ENCODE measurements at places on chromosomes 5 and 9.

DNA sequence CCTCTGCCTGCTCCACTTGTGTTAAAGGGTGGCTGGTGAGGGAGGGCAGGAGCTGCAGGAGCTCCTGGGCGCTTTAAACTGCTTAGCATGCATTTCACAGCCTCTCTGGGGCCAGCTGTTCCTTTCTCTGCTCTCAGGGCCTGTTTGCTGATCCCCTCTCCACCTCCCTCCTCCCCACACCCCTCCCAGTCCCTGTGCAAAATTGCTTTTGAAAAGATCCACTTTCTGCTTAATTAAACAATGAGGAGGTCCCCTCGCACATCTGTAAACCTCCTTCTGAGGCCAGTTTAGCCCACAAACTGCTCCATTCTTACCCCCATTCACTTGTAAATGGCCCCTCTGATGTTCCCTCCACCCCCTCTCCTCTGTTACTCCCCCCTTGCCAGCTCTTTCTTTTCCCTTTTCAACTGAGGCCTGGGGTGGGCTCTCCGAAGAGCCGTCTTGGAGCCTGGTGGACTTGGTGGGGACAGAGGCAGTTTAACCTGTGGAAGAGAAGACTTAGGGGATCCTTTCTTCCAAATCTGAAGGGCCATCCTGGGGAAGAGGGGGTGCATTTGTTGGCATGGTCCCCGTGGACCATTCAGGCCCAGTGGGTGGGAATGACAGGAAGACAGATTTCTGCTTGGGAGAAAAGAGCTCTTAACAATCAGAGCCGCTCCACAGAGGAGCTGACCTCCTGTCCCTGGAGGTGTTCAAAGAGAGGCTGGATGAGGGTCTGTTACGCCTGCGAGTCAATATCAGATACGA, 12.0 kb downstream of the URM1 start:
- DNase-seq: no peak

GRCh38 chr9:114836769-114837168, 30.9 kb upstream of the TNFSF15 start:
- DNase-seq: no peak

GRCh38 chr9:13705918-13706317, 426.4 kb upstream of the MPDZ start:
- no peak for DNase-seq

GRCh38 chr5:3190930-3191329, 404.7 kb upstream of the IRX1 start:
- no peak for DNase-seq

- no peak for DNase-seq
Measured at GRCh38 chr9:34601937-34602573, 9.8 kb downstream of the RPP25L start.

- no peak for DNase-seq
Measured at GRCh38 chr9:111094433-111094924, 56.2 kb upstream of the LPAR1 start.

- no peak for DNase-seq
Measured at GRCh38 chr5:164951570-164951969, 1446.2 kb downstream of the MAT2B start.

DNA sequence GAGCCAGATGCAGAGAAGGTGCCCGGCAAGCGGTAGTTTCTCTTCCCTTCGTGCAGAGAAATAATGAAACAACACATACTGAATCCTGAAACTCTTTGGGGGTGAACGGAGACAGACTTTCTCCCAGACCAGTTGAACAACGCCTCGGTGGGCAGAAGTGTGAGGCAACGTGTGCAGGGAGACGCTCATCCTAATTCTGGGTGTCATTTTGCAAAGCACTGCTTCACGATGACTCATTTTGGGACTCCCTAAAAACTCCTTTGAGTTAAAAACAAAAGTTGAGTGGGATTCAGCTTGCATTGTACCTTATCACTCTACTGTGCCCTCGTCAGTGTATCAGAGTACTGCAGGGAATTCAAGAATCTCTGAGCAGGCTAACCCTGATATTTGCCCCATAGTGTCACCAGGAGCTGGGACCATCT, 3.5 kb upstream of the NEK6 start:
- no peak for DNase-seq

GRCh38 chr5:92553326-92553725, 1027.7 kb downstream of the NR2F1-AS1 start:
- no peak for DNase-seq

- DNase-seq: peak; percentile 5
Measured at GRCh38 chr5:172005708-172006320, 624 bp downstream of the FBXW11 start.

Data from T-helper 17 cell (primary cell).